Stimulated activated CD4-positive, alpha-beta T cell treated with anti-CD3 and anti-CD28 coated beads, Interleukin-1b, Interleukin-23, amount 100 ng/mL, for 24 hours (primary cell): ENCODE measurements at places on chromosomes 3 and 15.

DNA sequence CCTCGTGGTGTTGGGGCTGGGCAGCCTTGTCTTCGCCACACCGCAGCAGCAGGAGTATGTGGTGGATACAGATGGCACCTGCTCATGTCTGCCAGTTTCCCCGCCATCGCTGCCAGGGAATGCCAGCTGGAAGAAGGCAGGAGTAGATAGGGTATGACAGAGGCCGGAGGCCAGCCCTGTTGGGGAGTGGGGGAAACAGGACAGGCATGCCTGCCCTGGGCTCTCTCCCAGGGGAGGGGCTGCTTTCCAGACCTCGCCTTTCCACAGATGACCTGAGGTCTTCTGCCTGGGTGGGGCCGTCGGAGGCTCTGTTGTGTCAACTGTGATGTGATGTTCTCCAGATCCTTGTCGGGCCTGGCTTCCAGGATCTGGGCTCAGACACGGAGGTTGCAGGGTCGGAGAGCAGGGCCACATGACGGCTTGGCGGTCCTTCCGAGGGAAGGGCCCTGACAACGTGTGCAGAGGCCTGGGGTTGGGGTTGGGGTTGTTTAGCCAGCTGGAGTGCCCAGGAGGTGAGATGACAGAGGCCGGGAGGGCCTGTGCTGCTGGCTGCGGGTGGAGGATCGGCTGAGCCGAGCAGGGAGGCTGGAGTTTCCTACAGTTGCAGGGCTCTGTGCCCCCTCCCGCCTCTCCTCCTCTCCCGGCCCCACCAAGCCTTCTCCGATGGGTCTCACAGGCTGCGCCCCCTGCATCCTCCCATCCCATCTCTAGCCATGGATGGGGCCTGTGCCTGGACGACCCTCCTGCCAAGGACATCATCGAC lies 102.0 kb downstream of the TBC1D2B start:
- no peak for DNase-seq

DNA sequence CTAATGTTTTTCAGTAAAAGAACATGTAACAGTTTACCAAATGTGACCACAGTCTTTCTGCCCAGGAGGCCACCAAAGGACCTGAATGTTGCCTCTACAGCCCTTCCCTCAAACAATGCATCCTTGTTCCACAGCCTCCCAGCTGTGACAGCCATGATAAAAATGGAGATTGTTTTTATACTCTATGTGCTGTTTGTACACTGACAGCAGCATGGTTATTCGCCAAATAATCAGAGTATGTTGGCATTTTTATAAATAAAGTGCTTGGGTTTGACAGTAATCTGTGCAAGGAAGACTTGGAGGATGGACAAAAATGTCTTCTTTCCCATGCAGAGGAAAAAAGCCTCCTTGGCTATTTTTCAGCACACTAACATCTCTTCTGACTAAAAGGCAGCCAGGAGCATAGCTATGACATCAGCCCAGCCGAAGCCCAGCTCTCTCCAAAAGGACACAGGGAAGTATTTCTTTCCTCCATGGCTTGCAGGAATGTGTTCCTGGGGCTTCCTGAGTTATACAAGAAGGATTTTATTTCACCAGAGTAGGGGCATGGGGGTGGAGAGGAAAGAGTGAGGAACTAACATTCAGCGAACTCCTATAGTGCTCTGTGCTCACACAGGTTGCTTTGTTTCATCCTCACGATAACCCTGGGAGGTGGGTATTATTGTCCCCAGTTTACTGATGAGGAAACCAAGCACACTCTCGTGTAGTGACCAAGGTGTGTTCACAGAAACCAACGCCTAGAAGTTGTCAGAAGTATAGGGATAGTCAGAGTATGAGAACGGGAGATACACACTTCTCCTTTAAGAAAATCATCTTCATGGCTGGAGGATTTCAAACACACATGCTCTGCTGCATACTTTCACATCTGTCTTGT lies 339.7 kb downstream of the MECOM start:
- DNase-seq, result no peak

DNA sequence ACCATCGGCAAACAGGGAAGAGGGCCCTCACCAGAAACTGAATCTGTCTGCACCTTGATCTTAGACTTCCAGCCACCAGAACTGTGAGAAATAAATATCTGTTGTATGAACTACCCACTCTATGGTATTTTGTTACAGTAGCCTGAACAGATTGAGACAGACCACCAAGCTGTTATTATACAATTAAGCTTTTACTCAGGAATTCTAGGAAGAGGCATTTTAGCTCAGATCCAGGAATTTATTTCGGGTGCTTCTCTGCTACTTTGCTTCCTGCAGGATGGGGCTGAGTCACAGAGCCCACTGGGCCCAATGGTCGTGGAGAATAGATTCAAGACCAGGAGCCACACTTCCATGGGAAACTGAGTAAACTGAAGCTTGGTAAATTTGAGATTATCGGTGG lies 145.5 kb upstream of the PFN2 start:
- DNase-seq, result no peak

- DNase-seq, result no peak
Measured at GRCh38 chr3:197874064-197874463, 75.9 kb upstream of the RPL35A start.

DNA sequence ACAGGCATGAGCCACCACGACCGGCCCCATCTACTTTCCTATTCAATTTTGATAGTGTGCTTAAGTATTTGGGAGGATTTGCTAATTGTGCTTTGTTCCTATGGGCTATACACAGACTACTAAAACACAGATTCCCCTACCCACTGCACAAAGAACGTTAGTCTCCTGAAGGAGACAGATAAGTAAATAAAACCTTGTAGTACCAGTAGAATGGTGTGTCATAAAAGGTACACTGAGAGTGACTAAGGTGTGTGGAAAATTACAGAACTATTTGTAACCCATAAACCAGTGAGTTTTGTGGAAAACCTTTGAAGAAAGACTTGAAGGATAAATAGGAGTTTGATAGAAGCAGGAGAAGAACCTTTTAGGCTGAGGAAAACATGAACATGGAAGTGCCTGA lies 158.2 kb downstream of the VPS8 start:
- no peak for DNase-seq

DNA sequence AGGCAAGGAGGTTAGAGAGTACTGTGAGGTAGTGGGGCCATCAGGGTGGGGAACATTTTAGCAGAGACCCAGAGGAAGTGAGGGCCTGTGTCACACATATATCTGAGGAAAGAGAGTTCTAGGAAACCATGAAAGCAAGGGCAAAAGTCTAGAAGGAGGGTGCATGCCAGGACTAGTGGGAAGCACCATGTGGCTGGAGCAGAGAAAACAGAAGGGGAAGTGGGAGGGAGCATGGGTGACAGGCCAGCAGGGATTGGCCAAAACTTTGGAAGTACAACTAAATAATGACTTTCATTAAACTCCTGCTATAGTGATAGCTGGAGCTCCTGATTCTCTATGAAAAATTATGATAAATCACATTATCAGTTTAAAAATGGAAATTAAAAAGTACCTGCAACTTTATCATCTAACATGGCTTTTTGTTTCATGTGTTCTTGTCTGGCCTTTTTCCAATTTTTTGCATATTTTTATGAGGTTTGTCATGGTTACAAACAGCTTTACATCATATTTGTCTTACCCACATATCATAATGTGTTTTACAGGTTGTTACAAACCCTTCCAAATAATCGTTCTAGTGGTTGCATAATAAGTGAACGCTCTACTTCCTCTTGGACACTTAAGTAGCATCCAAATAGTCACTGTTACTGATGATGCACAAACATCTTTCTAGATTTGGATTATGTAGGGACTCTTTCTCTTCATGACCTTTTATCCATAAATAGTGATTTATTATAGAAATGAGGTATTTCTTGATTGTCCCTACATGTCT lies 168.3 kb downstream of the NEK10 start:
- DNase-seq, result no peak

DNA sequence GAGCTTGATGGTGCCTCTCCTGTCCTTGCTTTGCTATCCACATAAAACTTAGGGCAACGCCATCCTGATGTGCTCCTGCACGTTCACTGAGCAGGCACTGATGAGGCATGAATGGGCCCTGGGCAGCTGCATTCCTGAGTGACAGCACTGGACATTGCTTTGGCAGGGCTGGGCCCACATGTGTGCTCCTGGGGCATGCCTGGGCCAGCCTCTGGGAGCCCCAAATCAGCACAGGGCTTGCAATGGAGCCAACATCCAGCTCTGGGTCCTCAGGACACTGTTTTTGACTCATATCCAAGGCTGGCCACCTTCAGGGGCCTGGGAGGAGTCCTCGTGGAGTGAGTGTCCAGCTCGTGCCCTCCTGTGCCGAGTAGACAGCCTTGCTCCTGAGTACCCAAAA lies 5.9 kb upstream of the TKT start:
- DNase-seq, result no peak

DNA sequence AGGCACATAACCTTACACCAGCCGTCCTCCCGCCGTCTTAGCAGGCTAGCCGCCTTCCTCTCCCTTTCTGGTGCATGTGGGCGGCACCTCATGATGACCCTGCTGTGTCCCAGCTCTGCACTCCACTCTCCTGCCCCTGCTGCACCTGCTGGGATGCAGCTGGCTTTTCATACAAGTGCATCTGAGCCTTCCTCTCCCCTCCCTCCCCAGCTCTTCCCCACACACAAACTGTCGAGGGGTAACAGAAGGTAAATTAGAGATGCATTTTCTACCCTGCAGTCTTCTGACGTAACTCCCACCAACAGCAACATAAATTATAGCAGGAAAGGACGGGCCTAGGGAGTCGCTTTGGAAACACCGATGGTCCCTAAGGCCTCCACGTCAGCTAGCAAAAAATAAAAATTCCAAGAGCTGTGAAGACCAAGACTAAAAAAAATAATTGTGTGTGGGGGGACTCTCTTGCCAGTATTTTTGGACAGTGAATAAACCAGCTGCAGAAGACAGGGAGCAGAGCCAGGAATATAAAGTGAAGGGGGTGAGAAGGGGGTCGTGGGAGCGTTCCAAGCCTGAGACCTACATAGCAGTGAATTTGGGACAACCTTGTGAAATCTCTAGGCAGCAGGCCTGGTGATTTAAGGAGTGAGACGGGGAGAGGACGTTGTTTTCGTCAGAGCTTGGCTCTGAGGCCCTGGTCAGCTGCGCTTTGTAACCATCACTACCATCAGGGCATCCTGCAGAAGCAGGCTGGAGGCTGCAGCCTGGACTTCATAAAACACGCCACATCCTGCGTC lies 216.2 kb downstream of the ADAMTS17 start:
- DNase-seq, result no peak

GRCh38 chr15:63501256-63502089 lies 2.9 kb upstream of the USP3 start:
- no peak for DNase-seq

GRCh38 chr15:73982222-73982962 lies 9.7 kb downstream of the STOML1 start:
- no peak for DNase-seq

- no peak for DNase-seq
Measured at GRCh38 chr15:91515188-91515754, 338.2 kb upstream of the SLCO3A1 start.

- DNase-seq, result no peak
Measured at GRCh38 chr3:130748467-130748861, 1.8 kb upstream of the PIK3R4 start.

GRCh38 chr15:61680260-61681037 lies 379.8 kb downstream of the VPS13C start:
- DNase-seq, result no peak

- no peak for DNase-seq
Measured at GRCh38 chr3:119632216-119632615, 28.2 kb downstream of the POPDC2 start.

- no peak for DNase-seq
Measured at GRCh38 chr15:98953968-98954367, 53.6 kb downstream of the PGPEP1L start.

- DNase-seq, result no peak
Measured at GRCh38 chr3:190101320-190102011, 19.2 kb downstream of the P3H2 start.

GRCh38 chr15:85673326-85673725 lies 121.4 kb downstream of the KLHL25 start:
- no peak for DNase-seq

GRCh38 chr3:168425936-168426595 lies 330.3 kb upstream of the GOLIM4 start:
- DNase-seq, result no peak

- peak; percentile 38 for DNase-seq
Measured at GRCh38 chr15:31437686-31438085, 111.1 kb downstream of the KLF13 start.

- no peak for DNase-seq
Measured at GRCh38 chr15:52464040-52464439, 64.6 kb downstream of the MYO5A start.

- DNase-seq, result no peak
Measured at GRCh38 chr15:34986771-34987480, 1.2 kb downstream of the ZNF770 start.

DNA sequence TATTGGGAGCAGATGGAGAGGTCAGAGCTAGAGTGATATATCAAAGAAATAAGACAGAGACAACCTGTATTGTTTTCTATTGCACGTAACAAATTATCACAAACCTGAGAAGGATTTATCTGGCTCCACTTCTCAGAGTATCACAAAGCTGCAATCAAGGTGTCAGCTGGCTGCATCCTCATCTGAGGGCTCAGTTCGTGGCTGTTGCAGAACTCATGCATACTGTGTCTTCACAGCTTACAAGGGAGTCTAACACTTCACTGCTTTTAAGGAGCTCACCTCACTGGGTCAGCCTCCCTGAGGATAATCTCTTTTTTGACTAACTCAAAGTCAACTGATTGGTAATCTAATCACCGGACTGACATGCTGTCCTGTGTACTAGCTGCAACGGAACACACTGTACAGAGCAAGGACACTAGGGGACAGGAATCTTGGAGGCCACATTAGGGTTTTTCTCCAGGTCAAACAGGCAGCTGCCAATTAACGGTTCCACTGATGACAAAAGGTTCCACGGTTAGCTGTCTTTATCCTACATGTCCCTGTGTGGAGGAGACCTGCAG lies 1006.8 kb upstream of the SEMA6D start:
- no peak for DNase-seq

GRCh38 chr15:64430000-64430735 lies 30.2 kb upstream of the ZNF609 start:
- DNase-seq, result no peak

DNA sequence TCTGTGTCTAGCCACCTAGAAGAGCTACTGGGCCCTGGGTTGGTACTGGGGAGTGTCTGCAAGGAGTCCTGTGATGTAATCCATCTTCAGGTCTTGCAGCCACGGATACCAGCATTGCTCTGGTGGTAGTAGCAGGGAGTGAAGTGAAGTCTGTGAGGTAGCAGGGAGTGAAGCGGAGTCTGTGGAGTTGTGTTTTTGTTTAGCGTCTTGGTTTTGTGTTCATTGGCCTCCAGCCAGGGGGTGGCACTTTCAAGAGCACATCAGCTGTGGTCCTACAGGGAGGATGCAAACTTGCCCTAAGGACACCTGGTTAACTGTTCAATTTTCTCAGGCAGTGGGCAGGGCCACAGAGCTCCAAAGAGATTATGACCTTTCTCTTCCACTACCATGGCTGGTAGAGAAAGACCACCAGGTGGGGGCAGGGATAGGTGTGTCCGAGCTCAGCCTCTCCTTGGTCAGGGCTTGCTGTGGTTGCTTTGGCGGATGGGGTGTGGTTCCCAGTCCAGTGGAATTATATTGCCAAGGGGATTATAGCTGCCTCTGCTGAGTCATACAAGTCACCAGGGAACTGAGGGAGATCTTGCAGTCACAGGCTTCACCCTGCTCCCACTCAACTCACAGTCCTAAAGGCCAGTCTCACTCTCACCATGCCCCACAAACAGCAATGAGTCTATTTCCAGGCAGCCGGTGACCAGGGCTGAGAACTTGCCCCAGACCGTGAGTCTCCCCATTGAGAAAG lies 424.7 kb downstream of the ZBBX start:
- DNase-seq, result no peak
